Activated T-cell treated with anti-CD3 and anti-CD28 coated beads, Interleukin-2, amount 50 U/mL, for 72 hours (primary cell): ENCODE measurements at places on chromosomes 7 and 10.

- DNase-seq = no peak
- no peaks in the 10 kb centered on the region for H3K4me1 ChIP-seq
- H3K4me3 ChIP-seq = no peak overlapping the region
- no peaks in the 10 kb centered on the region for H3K27me3 ChIP-seq
These were observed 148.0 kb downstream of the OAT start for GRCh38 chr10:124270530-124271327.

DNA sequence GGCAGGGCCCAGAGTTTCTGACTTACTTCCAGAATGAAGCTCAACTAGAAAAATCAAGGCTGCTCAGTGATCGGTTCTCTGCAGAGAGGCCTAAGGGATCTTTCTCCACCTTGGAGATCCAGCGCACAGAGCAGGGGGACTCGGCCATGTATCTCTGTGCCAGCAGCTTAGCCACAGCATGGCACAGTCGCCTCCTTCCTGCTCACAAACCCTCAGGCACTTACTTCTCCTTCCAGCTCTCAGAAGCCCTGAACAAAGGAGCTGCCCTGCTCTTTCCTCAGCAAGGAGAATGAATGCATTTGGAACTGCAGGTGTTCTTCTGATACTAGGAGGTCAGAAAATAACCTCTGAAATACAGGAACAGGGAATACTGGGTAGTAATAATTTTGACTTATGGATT lies 219.7 kb upstream of the PRSS1 start:
- no peaks in the 10 kb centered on the region for H3K27me3 ChIP-seq
- H3K36me3 ChIP-seq = no peaks in the 10 kb centered on the region
- no peaks in the 10 kb centered on the region for H3K4me1 ChIP-seq
- no peak overlapping the region for H3K4me3 ChIP-seq

DNA sequence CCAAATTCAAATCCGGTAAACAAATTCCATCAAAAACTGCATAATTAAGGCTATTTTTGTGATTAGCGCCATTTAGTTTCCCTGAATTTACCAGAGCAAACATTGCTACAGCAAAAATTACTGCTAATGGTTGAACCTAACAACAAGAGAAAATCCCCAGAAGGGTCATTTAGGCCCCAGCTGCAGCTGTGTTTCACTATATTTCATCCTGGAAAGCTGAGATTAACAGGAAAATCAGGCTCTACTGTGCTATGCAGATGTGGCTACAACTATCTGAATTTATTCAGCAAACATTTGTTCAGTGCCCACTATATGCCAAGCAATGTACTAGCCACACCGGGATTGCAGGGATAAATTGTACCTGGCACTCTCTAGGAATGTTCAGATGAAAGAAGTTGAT lies 104.0 kb downstream of the PON1 start:
- no peaks in the 10 kb centered on the region for H3K4me1 ChIP-seq
- no peak for DNase-seq
- no peak overlapping the region for H3K4me3 ChIP-seq
- peaks cover 2% of the 10 kb centered on the region for H3K36me3 ChIP-seq
- H3K27me3 ChIP-seq = no peaks in the 10 kb centered on the region

DNA sequence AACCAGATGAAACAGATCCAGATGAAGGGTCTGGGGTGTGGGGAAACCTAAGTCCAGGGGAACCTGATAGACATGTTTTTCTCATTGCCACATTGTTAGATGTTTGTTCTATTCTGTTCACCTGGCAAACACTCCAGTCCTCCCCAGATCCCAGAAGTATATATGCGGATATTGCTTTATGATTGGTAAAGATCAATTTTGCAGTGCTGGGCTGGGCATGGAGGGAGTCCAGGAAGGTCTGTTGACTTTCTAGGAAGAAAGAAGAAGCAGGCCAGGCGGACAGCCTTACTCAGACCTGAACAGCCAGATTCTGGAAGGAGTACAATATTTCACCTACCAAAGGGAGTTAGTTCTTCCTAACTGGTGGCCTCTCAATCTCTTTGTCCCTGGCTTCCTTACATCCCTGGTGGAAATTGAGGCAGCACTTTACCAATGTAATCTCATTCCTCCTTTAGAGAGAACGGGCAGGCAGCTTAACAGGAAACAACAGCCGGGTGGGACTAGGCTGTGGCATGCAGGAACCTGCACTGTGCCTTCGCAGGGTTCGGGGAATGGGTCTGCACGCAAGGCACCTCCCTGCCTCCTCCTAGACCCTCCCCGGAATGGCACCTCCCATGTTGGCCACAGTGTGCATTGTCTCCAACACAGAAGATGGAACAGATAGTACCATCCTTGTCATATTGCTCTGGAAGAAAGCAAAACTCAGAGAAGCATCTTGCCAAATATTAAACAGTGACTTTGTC lies 930 bp downstream of the GIMAP6 start:
- peak overlapping the region; percentile 91 for H3K27ac ChIP-seq
- H3K4me1 ChIP-seq = peaks cover 66% of the 10 kb centered on the region
- H3K27me3 ChIP-seq = no peaks in the 10 kb centered on the region
- DNase-seq = peak; percentile 37
- peak overlapping the region; percentile 92 for H3K4me3 ChIP-seq
- peaks cover 40% of the 10 kb centered on the region for H3K36me3 ChIP-seq

DNA sequence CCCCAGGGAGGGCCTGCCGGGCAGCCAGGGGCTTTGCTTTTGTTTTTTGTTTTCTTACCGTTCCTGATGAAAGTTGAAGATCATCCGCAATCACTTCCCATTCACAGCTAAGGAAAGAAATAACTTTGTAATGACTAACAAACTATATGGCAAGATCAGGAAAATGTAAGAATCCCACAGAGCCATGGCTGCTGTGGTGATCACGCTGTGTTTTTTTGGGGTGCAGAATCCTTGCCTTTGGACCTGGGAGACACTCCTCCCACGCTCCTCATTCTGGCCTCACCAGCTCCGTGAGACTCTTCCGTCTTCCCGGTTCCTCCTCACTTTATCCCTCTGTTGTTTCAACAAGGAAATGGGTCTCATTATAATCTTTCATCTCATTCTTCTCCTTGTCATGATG lies 443.0 kb upstream of the MGMT start:
- no peaks in the 10 kb centered on the region for H3K36me3 ChIP-seq
- no peaks in the 10 kb centered on the region for H3K4me1 ChIP-seq
- DNase-seq = no peak
- no peaks in the 10 kb centered on the region for H3K27me3 ChIP-seq

DNA sequence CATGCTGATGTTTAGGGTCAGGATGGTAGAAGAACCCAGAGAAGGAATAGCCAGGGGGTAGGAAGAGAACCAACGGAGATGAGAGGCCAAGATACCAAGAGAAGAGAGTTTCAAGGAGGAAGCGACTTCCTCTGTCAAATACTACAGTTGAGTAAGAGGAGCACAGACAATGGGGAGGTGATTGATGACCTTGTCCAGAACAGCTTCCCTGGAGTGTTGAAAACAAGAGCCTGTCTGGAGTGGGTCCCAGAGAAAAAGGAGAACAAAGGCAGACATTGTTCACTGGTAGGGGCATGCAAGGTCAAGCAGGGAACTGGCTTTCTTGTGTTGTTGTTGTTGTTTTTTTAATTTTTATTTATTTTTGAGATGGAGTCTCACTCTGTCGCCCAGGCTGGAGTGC lies 9.6 kb upstream of the TRIM56 start:
- no peak overlapping the region for H3K4me3 ChIP-seq
- H3K27ac ChIP-seq = no peak overlapping the region
- H3K36me3 ChIP-seq = no peaks in the 10 kb centered on the region

DNA sequence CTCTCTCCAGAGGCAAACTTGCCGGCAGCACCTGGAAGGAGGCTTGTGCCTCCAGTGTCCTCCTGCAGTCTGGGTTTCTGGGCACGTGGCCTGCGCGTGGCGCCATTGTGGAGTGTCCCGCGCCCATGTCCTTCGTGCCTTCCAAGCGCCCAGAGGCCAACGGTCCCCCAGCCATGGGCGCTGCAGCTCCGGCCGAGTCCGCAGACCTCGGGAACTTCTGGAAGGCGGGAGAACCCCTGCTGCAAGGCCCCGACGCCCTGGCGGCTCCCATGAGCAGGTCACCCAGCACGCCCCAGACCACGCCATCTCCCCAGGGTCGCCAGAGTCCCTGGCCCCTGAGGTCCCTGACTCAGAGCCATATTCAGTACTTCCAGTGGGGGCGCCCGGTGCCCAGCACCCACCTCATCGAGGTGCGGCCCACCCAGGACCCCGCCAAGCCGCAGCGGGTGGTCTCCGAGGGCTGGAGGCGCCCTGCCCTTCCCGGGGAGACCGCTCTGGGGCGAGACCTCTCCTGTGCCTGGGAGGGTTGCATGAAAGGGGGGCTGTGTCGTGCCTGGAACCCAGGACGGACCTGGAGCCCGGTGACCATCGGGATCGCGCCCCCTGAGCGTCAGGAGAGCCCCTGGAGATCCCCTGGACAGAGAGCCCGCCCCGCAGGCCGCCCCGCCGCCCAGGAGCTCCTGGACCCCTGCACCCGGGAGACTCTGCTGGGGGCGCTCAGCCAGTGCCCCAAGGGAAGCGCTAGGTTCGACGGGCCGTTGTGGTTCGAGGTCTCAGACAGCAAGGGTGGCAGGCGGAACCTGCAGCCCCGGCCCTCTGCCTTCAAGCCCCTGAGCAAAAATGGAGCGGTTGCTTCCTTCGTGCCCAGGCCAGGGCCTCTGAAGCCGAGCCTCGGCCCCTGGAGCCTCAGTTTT lies at the start of gene POM121L12:
TSS of gene POM121L12 (plus strand) at position 135 of the 914 bp plus-strand sequence. CDS start at position 174, 39 bp downstream.
- no peak for DNase-seq
- H3K27me3 ChIP-seq = no peaks in the 10 kb centered on the region

DNA sequence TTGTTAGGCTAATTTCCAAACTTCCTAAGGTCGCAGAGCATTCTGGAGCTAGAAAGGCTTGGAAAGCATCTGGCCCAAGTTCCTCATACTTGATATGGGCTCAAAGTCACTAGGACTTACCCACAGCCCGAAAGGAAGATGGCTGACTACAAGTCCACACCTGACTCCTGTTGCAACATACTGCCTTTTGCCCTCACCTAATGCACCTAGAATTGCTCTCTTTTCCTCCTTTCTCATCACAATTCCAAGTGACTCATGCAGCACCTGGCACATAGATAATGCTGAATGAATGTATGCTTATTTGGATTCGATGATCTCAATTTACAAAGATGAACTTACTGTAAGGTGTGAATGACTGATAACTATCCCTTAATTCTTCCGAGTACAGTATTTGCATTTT lies 131.5 kb downstream of the SORBS1 start:
- H3K27ac ChIP-seq = no peak overlapping the region
- H3K4me3 ChIP-seq = no peak overlapping the region
- peaks cover 6% of the 10 kb centered on the region for H3K4me1 ChIP-seq

DNA sequence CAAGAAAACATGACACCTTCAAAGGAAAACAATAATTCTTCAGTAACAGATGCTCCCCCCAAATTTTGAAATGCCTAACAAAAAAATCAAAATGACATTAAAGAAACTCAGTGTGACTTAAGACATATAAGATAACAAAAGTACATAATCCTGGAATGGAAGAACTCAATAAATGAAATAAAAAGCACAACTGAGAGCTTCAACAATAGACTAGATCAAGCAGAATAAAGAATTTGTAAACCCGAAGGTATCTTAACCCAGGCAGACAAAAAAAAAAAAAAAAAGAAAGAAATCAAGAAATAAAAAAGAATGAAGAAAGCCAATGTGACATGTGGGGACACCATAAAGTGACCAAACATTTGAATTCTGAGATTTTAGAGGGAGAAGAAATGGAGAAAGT lies 27.7 kb upstream of the LRRD1 start:
- H3K4me3 ChIP-seq = no peak overlapping the region
- peaks cover 56% of the 10 kb centered on the region for H3K36me3 ChIP-seq
- DNase-seq = no peak
- H3K4me1 ChIP-seq = peaks cover 9% of the 10 kb centered on the region

DNA sequence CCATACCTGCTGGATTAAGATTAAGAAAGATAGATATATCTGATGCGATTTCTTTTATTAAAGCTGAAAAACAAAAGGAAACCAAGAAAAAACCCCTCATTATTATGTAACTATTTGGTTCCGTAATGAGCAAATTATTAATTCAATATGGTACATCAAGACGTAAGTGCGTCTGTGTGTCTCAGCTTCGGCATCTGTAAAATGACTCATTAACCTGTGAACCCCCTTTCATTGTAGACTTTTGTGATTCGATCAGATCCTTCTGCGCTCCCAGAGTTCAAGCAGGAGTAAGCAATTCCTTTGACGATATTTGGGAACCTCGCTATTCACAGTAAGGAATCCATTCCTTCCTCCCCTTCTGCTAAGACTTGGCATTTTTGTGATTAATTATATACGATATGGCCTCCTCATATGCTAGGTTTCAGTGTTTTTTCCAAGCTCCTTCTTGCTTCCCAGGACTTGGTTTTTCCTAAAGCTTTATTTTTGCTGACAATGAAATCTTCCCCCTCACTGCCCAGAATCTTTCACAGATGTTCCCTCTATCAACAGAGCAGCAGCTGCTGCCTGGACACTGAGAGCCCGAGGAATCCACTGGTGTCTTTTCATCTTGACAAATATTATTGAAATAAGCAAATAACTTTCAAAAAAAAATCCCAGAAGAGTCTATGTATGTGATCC lies 171.7 kb upstream of the CELF2 start:
- no peak overlapping the region for H3K4me3 ChIP-seq
- H3K36me3 ChIP-seq = no peaks in the 10 kb centered on the region
- H3K4me1 ChIP-seq = no peaks in the 10 kb centered on the region
- DNase-seq = no peak
- H3K27me3 ChIP-seq = no peaks in the 10 kb centered on the region

DNA sequence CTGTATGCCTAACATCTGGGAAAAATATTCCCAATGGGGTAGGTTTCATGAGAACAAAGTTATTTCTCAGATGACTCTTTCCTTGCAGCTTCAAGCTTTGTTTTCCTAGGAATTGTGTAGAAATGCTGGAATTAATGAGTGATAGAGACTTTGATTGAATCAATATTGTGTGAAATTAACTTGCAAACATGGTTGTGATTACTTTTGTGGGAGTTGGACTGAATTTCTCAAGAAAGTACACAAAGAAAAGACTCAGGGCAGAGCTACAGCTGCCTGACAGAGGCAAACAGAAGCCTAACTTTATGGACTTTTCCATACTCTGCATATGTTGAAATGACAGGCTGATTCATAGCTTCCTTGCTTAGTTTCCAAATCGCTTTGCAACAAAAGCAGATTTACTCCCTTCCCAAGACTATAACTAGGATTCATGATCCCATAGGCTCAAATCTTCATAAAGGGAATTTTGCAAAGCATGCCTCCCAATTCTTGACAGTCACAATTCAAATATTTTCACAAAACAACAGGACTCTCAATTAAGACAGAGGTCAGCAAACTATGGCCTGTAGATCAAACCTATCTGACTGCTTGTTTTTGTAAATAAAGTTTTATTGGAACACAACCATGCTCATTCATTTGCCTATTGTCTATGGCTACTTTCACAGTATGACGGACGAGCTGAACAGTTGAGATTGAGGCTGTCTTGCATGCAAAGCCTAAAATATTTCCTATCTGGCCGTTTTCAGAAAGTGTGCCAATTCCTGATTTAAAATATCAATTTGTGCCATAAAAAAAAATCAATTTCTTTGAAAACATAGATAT lies 27.6 kb downstream of the NRP1 start:
- peaks cover 7% of the 10 kb centered on the region for H3K27me3 ChIP-seq
- H3K4me1 ChIP-seq = no peaks in the 10 kb centered on the region
- H3K27ac ChIP-seq = no peak overlapping the region
- H3K4me3 ChIP-seq = no peak overlapping the region
- no peak for DNase-seq

- H3K27me3 ChIP-seq = no peaks in the 10 kb centered on the region
- DNase-seq = no peak
- no peaks in the 10 kb centered on the region for H3K4me1 ChIP-seq
- no peak overlapping the region for H3K27ac ChIP-seq
- H3K4me3 ChIP-seq = no peak overlapping the region
These were observed 117.3 kb upstream of the PCBD1 start for GRCh38 chr10:71005337-71006305.

GRCh38 chr10:100346351-100346764 lies 675 bp upstream of the SCD start:
- peaks cover 28% of the 10 kb centered on the region for H3K36me3 ChIP-seq
- peaks cover 67% of the 10 kb centered on the region for H3K4me1 ChIP-seq
- H3K27ac ChIP-seq = peak overlapping the region; percentile 89
- H3K27me3 ChIP-seq = no peaks in the 10 kb centered on the region
- H3K4me3 ChIP-seq = peak overlapping the region; percentile 98
